NCI-H1694 treated with DMSO at 0.1 percent for 48 hours (cell line): ENCODE measurements at places on chromosomes 12 and 14.

GRCh38 chr14:58200480-58200841 lies 512 bp downstream of the ACTR10 start:
- DNase-seq: no peak

GRCh38 chr12:129903092-129903945 lies 506 bp downstream of the TMEM132D start:
- DNase-seq: no peak

DNA sequence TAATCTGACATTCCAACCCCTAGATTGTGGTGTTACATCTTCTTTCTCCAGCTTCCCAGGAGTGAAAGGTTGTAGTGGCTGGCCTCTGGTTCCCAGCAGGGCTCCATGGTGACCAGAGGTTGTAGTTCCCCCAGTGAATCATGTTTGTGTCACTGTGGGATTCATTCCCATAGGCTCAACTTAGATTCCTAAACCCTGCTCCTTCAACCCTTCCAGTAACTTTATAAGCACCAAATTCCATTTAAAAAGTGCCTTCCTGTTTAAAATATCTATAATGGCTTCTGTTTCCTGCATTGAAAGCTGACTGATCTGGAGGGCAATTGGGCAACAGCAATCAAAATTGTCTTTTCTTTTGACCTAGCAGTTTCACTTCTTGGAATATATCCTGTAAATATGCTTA lies 40.5 kb upstream of the TBC1D15 start:
- no peak for DNase-seq

DNA sequence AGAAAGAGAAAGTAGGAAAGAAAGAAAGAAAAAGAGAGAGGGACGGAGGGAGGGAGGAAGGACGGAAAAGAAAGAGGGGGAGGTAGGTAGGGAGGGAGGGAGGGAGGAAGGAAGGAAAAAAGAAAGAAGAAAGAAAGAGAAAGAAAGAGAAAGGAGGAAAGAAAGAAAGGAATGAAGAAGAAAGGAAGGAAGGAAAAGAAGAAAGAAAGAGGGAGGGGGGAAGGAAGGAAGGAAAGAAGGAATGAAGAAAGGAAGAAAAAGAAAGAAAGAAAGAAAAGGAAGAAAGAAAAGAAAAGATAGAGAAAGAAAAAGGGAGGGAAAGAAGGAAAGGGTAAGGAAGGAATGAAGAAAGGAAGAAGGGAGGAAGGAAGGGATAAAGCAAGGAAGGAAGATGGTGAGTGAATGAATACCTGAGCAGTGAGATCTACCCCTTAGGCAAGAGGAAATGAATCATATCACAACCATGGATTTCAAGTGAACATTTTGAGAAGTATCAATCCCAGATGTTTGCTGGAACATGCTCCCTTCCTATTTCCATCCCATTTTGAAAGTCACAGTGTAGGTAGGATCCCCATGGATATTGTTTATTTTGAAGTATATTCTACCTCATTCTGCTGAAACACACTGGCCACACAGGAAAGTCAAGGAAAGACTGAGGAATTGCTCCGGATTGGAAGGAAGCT lies 639.4 kb upstream of the TBX3 start:
- DNase-seq: no peak

GRCh38 chr12:32650508-32650907 lies 28.6 kb upstream of the DNM1L start:
- DNase-seq: no peak

DNA sequence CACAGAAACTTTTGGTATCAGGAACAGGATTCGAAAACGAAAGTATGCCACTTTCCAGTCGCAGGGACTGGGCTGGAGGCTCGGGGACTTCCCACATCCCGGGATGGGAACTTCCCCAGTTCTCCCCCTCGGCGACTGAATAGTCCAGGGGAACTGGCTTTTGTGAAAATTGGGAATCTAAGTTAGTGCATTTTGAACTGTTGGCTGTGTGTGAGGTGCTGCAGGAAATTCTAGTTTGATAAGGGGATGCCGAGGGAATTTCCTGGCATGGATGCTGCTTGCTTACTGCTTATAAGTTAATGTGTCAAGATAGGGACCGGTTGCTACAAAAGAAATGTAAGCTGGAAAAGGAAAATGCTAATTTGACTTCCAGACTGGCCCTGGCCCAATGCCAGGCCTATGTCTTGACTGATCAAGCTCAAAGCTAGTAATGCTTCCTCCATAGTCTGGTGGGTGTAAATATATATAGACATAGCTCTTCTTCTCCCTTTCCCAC lies 73.4 kb upstream of the EIF5 start:
- DNase-seq: no peak

GRCh38 chr14:73662487-73662943 lies 17.7 kb downstream of the DNAL1 start:
- DNase-seq: no peak

- no peak for DNase-seq
These were observed 1002.3 kb downstream of the TMEM121 start for GRCh38 chr14:106528717-106529116.

DNA sequence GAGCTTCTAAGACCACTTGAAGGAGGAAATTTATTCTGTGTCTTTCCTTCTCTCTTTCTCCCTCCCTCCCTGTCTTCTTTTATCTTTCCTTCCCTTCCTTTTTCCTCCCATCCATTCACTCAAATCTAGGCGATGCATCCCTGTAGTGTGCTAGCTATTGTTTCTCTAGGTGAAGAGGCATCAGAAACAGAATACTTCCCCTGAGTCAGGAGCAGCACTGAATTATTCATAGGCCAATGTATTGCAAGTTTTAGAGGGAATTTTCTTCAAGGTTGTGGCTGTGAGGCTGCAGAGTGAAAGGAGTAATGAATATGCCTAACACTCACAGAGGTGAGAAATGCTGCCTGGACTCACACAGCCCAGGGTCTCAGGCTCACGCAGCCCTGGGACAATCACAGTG lies 23.2 kb downstream of the CCDC177 start:
- no peak for DNase-seq

GRCh38 chr14:98835051-98835824 lies 436.8 kb downstream of the BCL11B start:
- DNase-seq: no peak

- no peak for DNase-seq
These were observed 16.8 kb downstream of the NIN start for GRCh38 chr14:50814161-50814560.

- DNase-seq: no peak
These were observed 21.8 kb upstream of the EIF2B2 start for GRCh38 chr14:74980731-74981461.

- DNase-seq: no peak
These were observed 25.4 kb upstream of the COL2A1 start for GRCh38 chr12:48029491-48030172.

DNA sequence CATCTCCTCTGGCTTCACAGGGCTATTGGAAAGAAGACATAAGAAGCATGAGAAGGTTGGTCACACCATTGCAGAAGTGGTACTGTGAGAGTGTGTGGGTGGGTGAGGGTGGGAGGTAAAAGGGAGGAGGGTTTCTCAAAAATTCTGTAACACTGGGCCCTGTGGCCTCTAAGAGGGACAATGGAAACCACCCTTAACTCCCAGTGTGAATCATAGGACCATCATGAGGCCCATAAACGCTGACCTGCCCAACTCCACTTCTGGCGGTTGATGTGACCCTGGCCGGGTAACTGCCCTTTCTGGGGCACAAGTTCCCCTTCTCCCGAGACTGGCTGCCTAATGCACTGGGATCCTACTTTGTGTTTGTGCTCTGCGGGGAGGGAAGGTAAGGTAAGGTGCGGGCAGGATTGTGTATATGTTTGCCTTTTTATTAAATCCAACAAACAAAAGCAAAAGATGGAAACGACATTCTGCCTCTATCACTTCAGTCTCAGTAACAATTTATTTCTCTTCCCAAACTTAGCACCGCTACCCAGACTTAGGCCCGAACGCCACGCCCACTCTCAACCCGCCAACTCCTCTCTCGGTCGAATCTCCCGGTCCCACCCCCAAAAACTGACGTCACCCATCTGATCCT lies 551 bp downstream of the METTL1 start:
- peak; percentile 79 for DNase-seq
